ENCODE measurements at places on chromosomes 3 and 15. TPM values are rescaled to one million over a fixed set of nuclear protein-coding genes. Genes with fewer than 3 reads are reported as not detected.

- H3K4me1 ChIP-seq, result peaks cover 5% of the 10 kb centered on the region
- H3K36me3 ChIP-seq, result no peaks in the 10 kb centered on the region
These were observed 17.2 kb upstream of the B4GALT4 start for GRCh38 chr3:119257654-119258410.

The PTPN23 gene
- 34.6 TPM for total RNA-seq

The GOLGA6L7 gene
- total RNA-seq, result not detected

DNA sequence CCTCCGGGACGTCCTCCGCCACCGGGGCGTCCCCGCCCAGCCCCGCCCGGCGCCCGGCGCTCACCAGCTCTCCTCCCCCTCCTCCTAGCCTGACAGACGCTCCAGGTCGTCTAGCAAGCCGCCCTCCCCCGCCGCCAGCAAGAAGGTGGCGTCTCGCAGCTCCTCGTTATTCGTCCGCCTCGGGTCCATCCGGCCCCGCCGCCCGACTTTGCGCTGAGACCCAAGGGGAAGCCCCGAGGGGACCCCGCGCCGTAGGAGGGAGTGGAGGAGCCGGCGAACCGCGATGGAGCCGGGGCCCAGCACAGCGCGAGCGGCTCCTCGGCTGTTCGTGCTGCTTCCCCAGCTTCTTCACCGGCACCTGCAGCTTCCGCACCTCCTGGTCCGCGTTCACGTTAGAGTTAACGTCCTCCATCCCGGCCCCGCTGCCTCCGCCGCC lies 26.3 kb upstream of the MTHFS start:
- peak; percentile 91 for DNase-seq
- H3K27me3 ChIP-seq, result no peaks in the 10 kb centered on the region
- H3K4me3 ChIP-seq, result peak overlapping the region; percentile 98
- peak overlapping the region; percentile 98 for H3K27ac ChIP-seq
- peaks cover 15% of the 10 kb centered on the region for H3K4me1 ChIP-seq

- no peaks in the 10 kb centered on the region for H3K27me3 ChIP-seq
- H3K36me3 ChIP-seq, result no peaks in the 10 kb centered on the region
- no peak overlapping the region for H3K27ac ChIP-seq
- no peak for DNase-seq
- H3K4me3 ChIP-seq, result no peak overlapping the region
These were observed 246.1 kb downstream of the NR2F2 start for GRCh38 chr15:96576596-96576995.

DNA sequence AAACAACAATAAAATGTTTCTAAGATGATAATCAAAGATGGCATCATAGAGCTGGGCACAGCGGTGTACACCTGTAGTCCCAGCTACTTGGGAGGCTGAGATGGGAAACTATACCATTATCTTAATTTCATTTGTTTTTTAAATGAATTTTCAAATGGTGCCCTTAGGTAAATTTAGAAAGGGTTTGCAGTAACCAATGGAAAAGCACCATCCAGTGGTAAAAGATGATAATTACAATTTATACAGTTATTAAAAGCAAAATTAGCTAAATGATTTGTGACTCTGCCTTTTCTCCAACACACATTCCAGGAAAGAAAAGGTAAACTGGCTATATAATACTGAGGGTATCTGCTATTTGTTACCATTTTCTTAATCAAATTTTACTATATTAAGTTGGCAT lies 14.4 kb upstream of the ANKRD28 start:
- no peak overlapping the region for H3K27ac ChIP-seq
- DNase-seq, result no peak
- no peaks in the 10 kb centered on the region for H3K27me3 ChIP-seq
- H3K36me3 ChIP-seq, result peaks cover 12% of the 10 kb centered on the region

GRCh38 chr15:75230016-75230343 lies 28.2 kb upstream of the GOLGA6C start:
- no peak overlapping the region for H3K27ac ChIP-seq
- no peaks in the 10 kb centered on the region for H3K36me3 ChIP-seq
- no peaks in the 10 kb centered on the region for H3K4me1 ChIP-seq
- peaks cover 9% of the 10 kb centered on the region for H3K27me3 ChIP-seq
- no peak overlapping the region for H3K4me3 ChIP-seq
- DNase-seq, result no peak

DNA sequence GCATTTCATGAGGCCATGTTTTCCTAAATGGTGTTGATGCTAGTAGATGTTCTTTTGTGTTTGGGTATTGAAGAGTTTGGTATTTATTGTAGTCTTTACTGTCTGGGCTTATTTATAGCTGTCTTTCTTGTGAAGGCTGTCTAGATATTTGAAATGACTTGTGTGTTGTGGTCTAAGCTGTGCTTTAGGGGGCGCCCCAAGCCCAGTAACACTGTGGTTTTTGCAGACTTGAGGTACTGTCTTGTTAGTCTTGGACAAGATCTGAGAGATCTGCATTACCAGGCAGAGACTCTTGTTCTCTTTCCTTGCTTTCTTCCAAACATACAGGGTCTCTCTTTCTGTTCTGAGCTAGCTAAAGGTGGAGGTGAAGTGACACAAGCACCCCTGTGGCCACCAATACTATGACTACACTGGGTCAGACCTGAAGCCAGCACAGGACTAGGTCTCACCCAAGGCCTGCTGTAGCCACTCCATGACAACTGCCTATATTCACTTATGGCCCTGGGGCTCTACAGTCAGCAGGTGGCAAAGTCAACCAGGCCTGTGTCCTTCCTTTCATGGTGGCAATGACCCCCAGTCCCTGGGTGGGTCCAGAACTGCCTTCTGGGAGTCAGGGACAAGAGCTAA lies 152.1 kb upstream of the TBC1D5 start:
- peaks cover 13% of the 10 kb centered on the region for H3K27me3 ChIP-seq
- H3K4me3 ChIP-seq, result no peak overlapping the region
- H3K36me3 ChIP-seq, result no peaks in the 10 kb centered on the region

- H3K27me3 ChIP-seq, result peaks cover 1% of the 10 kb centered on the region
- no peaks in the 10 kb centered on the region for H3K4me1 ChIP-seq
- H3K27ac ChIP-seq, result no peak overlapping the region
- no peak for DNase-seq
These were observed 318.5 kb downstream of the EDEM1 start for GRCh38 chr3:5505997-5506396.

DNA sequence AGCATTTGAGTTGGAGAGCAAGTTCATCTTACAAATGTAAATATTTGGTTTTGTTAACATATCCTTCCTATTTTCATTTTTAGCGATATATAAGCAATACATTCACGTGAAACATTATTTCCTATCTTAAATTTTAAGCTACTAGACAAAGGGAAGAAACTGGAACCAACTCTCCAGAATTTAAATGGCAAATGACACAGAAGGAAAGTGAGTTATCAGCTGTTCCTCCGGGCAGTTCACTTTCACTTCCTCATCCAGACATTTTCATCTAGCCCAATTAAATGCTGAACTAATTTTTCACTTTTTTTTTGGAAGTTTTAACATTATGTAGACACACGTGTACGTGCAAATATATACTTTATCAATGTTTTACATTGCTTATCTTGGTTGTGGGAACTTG lies 58.7 kb downstream of the MORC1 start:
- H3K4me3 ChIP-seq, result no peak overlapping the region
- H3K27ac ChIP-seq, result no peak overlapping the region
- DNase-seq, result no peak
- H3K36me3 ChIP-seq, result no peaks in the 10 kb centered on the region
- no peaks in the 10 kb centered on the region for H3K4me1 ChIP-seq
- peaks cover 31% of the 10 kb centered on the region for H3K27me3 ChIP-seq

The RPUSD2 gene
- 19.3 TPM for total RNA-seq

The TM6SF1 gene
- 4.0 TPM for total RNA-seq

DNA sequence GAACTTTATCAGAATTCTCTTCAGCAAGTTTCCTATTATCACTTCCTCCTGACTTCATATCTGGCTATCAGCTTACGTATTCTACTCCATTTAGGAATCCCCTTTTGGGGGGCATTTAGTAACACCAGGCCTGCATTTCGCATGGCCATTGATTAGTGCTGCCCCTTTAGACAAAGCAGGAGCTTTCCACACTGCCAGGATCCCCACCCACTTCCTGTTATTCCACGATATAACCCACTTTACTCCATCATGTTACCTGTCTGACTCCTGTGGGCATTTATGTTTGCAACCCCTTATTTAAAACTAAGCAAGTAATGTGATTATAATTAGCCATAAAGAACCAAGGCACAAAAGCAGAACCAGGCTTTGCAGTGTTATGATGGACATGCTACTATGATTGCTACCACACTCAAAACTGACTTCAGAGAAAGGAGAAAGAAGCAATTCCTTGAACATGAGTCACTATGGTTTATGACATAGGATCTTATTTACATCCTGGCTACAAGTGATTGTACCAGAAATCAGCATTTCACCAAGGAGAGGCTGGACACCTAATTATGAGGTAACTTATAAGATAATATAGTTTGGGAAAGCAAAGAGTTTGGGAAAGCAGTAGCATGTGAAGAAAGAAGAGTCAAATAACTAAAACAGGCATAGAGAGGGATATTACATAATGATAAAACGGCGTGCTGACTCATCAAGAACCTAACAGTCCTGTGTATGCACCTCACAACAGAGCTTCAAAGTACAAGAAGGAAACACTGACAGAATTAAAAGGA lies 96.3 kb downstream of the IGSF11 start:
- H3K4me3 ChIP-seq, result no peak overlapping the region
- peaks cover 14% of the 10 kb centered on the region for H3K4me1 ChIP-seq
- H3K27ac ChIP-seq, result no peak overlapping the region
- DNase-seq, result no peak

DNA sequence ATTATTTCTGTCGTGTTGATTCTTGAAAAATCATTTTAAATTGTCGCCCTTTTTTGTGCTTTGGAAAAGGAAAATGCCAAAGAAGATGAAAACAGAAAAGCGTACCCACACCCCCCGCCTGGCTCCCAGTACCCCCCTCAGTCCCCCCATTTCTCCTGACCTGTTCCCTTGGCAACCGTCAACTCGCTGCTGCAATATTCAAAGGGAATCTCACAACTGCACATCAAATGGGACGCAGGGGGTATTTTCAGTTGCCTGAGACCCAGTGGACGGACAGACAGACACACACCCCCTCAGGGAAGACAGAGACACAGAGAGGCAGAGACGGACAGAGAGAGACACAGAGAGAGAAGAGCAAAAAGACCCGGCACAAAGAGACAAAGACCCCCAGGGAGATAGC lies 83.5 kb upstream of the PRR20G start:
- no peaks in the 10 kb centered on the region for H3K36me3 ChIP-seq
- no peak overlapping the region for H3K4me3 ChIP-seq
- H3K27me3 ChIP-seq, result no peaks in the 10 kb centered on the region
- no peaks in the 10 kb centered on the region for H3K4me1 ChIP-seq
- DNase-seq, result no peak
- no peak overlapping the region for H3K27ac ChIP-seq

- peak; percentile 58 for DNase-seq
- no peak within 1 kb of the TSS for H3K27ac ChIP-seq
- peaks cover 2% of the 10 kb centered on the region for H3K36me3 ChIP-seq
These were observed at the start of gene KCNH8 for GRCh38 chr3:19147905-19148767. KCNH8 (plus strand) TSS chr3:19148510; CDS start chr3:19148720, 210 bp downstream.

The SEMA3F gene
- 0.14 TPM for total RNA-seq

All from activated CD4-positive, alpha-beta T cell treated with anti-CD3 and anti-CD28 coated beads, Interleukin-2, amount 10 ng/mL, durations not matched to agents 24 days and 14 days (primary cell).